ENCODE measurements at places on chromosomes 1 and 21.

DNA sequence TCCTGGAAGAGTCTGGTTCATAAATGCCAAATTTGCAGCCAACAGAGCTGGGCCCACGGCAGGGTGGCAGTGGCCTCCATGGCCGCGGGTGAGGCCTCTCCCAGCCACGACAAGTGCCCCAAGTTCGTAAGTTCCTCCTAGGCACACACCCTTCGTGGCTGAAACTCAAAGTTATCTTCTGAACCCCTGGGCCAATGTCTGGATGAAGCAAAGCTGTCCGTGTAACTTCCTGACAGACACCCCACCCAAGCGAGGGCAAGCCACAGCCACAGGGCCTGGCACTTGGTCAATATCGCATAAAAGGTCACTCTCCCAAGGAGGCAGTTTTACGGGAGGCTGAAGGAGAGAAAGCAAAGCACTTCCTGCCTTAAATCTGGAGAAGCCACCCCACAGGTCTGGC is 27.8 kb upstream of the GPR153 start:
- no peak for DNase-seq

GRCh38 chr1:83857103-83857502 is 141.8 kb downstream of the TTLL7 start:
- no peak for DNase-seq

DNA sequence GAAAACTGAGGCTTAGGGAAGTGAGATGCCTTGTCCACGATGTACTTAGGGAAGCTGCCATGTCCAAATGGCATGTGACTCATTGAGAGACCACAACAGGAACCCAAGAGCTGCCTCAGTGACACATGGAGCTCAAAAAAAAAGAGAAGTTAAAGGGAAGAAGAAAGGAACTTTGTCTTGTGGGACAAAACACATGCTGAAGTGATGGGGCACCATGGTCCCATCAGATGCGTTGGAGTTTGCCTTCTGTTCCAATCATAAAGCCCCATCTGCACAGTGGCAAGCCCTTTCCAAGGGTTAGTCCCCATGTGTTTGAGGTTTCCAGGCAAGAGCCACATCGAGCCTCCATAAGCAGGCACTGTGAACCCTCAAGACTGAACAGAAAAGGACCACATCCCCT is 8.0 kb downstream of the MED8 start:
- DNase-seq = no peak

DNA sequence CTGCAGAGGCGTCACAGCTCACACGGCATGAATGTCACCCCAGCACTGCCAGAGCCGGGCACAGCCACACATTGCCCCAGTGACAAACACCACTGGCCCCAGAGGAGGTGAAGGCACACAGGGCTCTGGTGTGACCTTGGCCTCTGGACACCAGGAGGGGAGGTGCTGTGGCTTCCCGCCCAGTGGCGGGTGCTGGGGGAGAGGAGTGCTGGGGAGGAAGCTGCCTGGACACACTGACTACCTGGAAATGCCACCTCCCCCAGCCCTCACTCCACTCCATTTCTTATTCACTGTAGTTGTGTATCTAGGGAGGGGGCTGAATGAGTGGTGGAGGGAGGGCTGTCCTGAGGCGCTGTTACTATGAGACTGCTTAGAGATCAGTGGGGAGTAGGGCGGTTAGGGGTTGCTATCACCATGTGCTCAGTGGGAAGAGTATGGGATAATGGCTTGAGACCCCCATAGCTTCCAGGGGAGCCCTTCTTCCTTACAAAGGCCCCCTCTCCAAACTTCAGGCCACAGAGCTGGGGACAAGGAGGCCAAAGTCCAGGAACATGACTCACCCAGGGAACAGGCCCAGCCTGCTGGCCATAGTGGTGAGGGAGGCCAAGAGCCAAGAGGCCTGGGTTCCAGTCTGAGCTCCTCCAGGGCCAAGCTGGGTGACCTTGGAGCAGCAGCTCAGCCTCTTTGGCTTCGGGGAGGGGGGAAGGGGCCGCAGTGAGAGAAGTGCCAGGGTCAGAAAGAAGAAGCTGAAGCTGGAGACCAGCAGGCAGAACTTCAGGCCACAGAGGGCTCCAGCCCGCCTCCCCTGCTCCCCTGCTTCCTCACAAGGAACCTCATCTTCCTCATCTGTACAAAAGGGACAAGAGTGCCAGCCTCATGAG is 40.1 kb downstream of the AHDC1 start:
- no peak for DNase-seq

DNA sequence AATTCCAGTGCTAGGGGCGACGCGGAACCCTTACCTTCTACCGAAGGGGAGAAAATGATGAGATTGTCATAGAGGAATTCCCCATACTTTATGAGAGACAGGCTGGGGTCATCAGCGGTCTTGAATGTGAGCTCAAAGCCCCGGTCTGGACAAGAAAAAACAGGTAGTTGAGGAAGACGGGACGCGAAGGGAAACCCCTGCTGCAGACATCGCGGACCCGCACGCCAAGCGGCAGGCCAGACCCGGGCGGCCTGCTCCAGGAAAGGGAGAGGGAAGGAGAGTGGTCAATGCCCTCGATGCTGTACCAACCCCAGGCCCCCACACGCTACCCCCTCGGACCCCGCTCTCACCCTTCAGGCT is 342 bp downstream of the DDOST start:
- DNase-seq = no peak

DNA sequence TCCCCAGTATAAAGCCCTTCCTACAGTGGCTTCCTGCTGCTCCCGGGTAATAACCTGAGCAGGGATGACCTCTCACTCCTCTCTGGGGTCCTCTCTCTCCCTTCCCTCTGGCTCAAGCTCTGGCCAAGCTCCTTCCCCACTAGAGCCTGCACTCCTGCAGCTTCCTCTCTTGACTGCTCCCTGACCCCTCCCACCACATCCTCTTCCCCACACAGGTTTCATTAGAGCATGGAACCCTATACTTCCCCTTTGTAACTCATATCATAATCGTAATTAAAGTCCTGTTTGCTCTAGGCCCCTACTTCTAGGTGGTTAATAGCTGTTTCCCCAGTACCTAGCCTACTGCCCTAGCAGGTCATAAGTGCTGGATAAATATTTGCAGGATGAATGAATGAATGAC is 146.2 kb downstream of the C1orf21 start:
- DNase-seq = no peak

GRCh38 chr21:15433091-15433490 is 296.7 kb upstream of the USP25 start:
- DNase-seq = no peak

DNA sequence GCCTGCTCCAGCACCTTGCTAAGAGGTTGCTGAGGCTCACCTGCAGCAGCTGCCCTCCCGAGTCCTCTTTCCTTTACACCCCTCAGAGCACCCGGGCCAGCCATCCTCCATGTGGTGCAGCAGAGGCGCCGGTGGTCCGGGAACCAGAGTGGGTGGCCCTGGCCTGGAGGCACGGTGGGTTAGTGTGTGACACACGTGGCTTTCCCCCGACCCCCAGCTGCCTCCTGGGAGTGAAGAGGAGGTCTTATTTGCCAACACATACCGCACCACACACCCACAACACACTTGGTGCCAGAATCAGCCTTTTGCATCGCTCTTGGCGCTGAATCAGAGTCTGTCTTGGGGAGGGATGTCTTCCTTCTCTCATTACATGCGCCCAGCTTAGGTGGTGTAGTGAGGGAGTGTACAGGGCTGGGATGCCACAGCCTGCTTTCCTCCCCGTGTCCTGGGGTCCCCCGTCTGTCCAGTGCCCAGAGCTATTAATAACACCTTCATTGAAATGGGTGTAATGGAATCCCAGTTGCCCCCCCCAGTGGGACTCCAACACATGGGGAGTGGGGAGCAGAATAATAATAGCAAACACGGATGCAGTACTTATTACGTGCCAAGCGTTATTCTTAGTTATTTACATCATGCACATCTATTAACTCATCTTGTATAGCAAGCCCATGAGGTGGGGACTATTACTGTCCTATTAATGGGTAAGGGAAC is 38.2 kb downstream of the MAPKAPK2 start:
- DNase-seq = no peak

GRCh38 chr1:106722466-106722865 is 334.0 kb upstream of the PRMT6 start:
- no peak for DNase-seq

- DNase-seq = no peak
Observed at GRCh38 chr1:115842948-115843347, 2.0 kb upstream of the NHLH2 start.

GRCh38 chr1:198121056-198121826 is 35.6 kb upstream of the NEK7 start:
- no peak for DNase-seq

- no peak for DNase-seq
Observed at GRCh38 chr1:19484338-19484797, 971 bp downstream of the CAPZB start.

DNA sequence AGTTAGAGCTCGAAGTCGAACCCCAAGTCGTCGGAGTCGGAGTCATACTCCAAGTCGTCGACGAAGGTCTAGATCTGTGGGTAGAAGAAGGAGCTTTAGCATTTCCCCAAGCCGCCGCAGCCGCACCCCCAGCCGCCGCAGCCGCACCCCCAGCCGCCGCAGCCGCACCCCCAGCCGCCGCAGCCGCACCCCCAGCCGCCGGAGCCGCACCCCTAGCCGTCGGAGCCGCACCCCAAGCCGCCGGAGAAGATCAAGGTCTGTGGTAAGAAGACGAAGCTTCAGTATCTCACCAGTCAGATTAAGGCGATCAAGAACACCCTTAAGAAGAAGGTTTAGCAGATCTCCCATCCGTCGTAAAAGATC is 12.1 kb downstream of the SON start:
- no peak for DNase-seq

DNA sequence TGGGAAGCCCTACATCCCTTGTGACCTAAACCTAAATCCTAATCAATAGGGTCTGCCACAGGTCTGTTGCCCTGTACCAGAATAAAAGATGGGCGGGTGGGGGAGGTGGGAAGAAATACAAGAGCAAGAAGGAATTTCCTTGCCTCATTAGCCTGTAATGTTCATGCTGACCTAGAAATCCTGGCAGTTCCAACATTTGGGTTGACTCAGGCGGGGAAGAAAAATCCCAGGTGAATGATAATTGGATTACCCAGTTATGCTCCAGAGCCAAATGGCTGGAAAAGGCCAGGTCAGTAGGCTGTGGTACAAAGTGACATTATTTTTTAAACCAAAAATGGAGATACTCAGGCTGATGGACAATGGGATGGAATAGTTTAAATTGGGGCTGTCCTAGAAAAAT is 27.3 kb upstream of the A3GALT2 start:
- DNase-seq = no peak

- no peak for DNase-seq
Observed at GRCh38 chr1:53628286-53628955, 110.5 kb downstream of the GLIS1 start.

DNA sequence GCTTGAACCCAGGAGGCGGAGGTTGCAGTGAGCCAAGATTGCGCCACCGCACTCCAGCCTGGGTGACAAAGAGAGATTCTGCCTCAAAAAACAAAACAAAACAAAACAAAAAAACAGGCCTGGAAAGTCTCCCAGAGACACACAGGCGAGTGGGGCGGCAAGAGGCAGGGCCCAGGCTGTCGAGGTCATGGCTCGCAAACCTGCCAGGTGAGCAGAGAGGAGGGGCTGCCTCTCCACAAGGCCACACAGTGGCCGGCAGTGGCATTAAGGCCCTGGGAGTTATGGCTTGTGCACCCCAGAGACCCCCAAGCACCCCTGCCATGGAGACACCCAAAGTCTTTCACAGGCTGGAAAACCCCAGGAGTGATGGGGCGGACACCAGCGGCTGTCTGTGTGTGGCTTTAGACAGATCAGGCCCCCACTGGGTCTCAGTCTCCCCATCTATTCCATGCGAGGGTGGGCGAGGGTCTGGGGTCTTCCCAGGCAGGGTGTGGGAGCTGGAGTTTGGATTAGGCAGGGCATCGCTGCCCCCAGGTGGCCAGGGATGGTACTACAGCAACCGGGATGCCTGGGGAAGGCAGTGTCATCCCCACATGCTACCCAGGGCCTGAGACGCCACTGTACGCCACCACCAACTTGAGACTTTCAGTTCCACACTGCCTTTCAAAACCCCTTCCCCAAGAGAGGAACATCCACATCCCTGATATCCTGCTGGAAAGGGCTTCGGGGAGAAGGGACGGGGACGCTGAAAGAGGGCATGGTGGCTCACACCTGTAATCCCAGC is 7.3 kb upstream of the CTRC start:
- DNase-seq = peak; percentile 86

DNA sequence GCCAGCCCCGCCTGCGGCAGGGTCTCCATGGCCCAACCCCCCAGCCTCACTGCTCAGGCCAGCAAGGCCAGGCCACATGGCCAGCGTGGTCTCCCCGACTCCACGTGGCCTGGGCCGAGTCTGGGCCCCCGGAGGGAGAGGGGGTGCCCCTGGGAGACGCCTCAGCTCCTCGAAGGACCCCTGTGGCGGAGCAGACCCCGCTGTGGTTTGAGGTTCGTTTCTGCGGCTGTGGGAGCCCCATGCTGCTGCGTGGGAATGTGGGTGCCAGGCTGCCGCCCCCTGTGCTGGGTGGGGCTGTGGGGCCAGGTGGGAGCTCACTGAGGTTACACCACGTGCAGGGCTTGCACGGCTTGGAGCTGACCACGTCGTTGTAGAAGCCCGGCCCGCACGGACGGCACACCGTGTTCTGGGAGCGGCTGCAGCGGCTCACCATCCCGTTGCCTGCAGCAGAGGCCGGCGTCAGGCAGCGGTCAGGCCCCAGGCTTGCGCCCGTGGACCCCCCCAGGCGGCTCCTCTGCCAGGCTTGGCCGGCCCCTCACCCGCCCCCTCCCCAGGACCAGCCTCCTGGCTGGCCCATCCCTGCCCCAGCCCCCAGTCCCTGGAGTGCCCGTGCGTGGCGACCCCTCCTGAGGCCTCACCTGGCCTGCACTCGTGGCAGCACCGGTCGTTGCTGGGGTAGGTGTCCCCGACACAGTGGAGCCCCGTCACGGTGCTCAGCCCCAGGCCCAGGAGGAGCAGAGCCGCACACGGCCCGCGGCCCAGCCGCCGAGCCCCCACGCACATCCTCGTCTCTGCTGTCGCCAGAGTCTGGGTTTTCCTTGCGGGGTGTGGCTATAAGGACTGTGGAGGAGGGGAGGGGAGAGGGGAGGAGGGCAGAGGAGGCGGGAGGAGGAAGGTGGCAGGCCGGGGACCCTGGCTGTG is at the start of gene TNFRSF4:
Gene TNFRSF4, minus strand, starts transcription at position 809 of the 921 bp plus-strand sequence. Its CDS starts 26 bp downstream, at position 783.
- no peak for DNase-seq

GRCh38 chr1:180415985-180416633 is 86.3 kb downstream of the ACBD6 start:
- DNase-seq = no peak

GRCh38 chr1:174519844-174520243 is 72.1 kb downstream of the GPR52 start:
- no peak for DNase-seq

- DNase-seq = no peak
Observed at GRCh38 chr1:172278478-172278877, 142.0 kb upstream of the C1orf105 start.

DNA sequence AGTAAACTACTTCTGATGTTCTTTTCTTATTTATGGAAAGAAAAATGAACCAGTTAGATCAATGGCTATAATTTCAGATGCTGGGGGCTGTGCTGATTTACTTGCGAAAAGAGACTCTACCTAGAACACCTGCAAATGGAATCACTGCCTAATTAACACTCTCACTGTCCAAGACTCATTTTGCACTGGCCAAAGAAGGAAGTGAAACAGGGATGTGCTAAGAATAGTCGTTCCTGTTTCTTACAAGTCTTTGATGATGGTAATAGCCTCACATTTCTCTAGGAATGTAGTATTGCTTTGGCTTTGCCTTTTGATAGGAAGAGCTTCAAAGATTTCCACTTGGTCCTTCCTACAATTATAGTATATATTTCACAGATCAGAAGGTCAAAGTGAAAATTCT is 12.7 kb upstream of the TSNAX start:
- DNase-seq = no peak

Measured in activated CD8-positive, alpha-beta memory T cell treated with anti-CD3 and anti-CD28 coated beads for 48 hours (primary cell).